HCT116 (cell line): ENCODE measurements at places on chromosomes 3 and 15. TPM values are rescaled to one million over a fixed set of nuclear protein-coding genes. Genes with fewer than 3 reads are reported as not detected.

- H3K4me3 ChIP-seq = no peak overlapping the region
- no peaks in the 10 kb centered on the region for H3K27me3 ChIP-seq
- no peak for DNase-seq
Measured at GRCh38 chr3:171790898-171791691, 19.2 kb downstream of the PLD1 start.

DNA sequence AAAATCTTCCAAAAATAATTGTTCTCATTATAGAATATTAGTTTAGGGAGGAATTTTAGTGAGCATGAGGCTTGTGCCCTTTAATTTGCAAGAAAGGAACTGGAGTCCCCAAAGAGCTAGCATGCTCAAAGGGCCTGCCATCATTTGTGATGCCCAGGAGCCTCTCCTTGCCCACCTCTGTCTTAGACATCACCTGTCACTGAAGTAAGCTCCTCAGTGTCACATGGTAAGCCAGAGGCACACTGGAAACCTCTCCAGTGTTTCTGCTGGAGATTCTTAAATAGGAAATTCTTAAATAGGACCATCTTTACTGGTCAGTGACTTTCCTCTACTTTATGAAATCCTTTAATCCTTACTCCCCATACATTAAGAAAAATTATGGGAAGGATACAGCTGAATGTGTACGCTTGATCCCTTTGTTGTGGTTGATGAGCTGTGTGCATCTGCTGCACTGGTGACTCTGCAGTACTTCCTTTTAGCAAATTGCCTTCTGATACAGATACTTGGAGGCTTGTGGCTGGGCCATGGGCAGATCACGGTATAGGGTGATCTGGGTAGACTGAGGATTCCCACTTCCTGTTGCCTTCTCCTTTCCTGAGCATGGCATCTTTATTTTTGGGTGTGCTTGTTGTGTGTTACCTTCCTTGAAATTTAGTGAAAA is 197.4 kb downstream of the KLHL25 start:
- DNase-seq = no peak
- no peak overlapping the region for H3K27ac ChIP-seq
- no peak overlapping the region for H3K4me3 ChIP-seq
- H3K27me3 ChIP-seq = no peaks in the 10 kb centered on the region
- H3K36me3 ChIP-seq = no peaks in the 10 kb centered on the region

GRCh38 chr15:74723754-74724334 is 1.5 kb downstream of the CYP1A1 start:
- H3K4me1 ChIP-seq = peaks cover 39% of the 10 kb centered on the region
- peak; percentile 77 for DNase-seq
- H3K27me3 ChIP-seq = no peaks in the 10 kb centered on the region
- no peak overlapping the region for H3K4me3 ChIP-seq
- H3K27ac ChIP-seq = peak overlapping the region; percentile 3; the same call in 1 of the 2 replicates

- no peaks in the 10 kb centered on the region for H3K4me1 ChIP-seq
- H3K36me3 ChIP-seq = no peaks in the 10 kb centered on the region
- H3K4me3 ChIP-seq = no peak overlapping the region
- no peaks in the 10 kb centered on the region for H3K27me3 ChIP-seq
- no peak overlapping the region for H3K27ac ChIP-seq
- no peak for DNase-seq
Measured at GRCh38 chr3:101311676-101312075, 8.7 kb downstream of the IMPG2 start.

- no peaks in the 10 kb centered on the region for H3K4me1 ChIP-seq
- H3K27ac ChIP-seq = no peak overlapping the region
- H3K4me3 ChIP-seq = no peak overlapping the region
- no peak for DNase-seq
- no peaks in the 10 kb centered on the region for H3K36me3 ChIP-seq
Measured at GRCh38 chr3:106014518-106014917, 145.7 kb upstream of the CBLB start.

DNA sequence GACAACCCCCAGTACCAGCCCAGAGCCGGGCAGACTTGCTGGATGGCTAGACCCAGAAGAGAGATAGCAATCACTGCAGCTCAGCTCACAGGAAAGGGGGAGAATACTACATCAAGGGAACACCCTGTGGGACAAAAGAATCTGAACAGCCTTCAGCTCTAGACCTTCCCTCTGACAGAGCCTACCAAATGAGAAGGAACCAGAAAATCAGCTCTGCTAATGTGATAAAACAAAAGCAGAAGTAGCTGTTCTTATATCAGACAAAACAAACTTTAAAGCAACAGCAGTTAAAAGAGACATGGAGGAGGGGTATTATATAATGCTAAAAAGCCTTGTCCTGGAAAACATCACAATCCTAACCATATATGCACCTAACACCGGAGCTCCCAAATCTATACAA is 283.3 kb downstream of the KLF13 start:
- DNase-seq = no peak
- no peaks in the 10 kb centered on the region for H3K27me3 ChIP-seq
- no peaks in the 10 kb centered on the region for H3K36me3 ChIP-seq

DNA sequence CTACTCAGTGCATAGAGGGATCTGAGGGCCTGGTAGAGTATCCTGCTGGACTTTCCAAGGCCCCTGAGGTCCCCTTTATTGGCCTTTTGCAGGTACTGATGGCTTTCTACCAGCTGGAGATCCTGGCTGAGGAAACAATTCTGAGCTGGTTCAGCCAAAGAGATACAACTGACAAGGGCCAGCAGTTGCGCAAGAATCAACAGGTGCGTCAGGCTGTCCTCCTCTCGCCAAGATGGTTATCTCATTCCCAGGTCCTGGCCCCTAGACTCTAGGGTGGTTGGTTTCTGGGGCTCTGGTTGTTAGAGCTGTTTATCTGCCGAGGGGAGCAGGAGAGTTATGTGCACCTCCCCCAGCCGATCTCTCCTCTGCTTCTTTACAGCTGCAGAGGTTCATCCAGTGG is 9.3 kb downstream of the EIF2B5 start:
- H3K4me3 ChIP-seq = no peak overlapping the region
- peak overlapping the region; percentile 11; the same call in 1 of the 2 replicates for H3K27ac ChIP-seq
- H3K27me3 ChIP-seq = no peaks in the 10 kb centered on the region
- peaks cover 47% of the 10 kb centered on the region for H3K36me3 ChIP-seq
- H3K4me1 ChIP-seq = peaks cover 13% of the 10 kb centered on the region; the same call in 1 of the 2 replicates

- no peak for DNase-seq
- no peak overlapping the region for H3K27ac ChIP-seq
- H3K27me3 ChIP-seq = no peaks in the 10 kb centered on the region; the same call in 1 of the 2 replicates
- H3K4me1 ChIP-seq = no peaks in the 10 kb centered on the region
Measured at GRCh38 chr3:117669774-117670173, 960.2 kb downstream of the TUSC7 start.

DNA sequence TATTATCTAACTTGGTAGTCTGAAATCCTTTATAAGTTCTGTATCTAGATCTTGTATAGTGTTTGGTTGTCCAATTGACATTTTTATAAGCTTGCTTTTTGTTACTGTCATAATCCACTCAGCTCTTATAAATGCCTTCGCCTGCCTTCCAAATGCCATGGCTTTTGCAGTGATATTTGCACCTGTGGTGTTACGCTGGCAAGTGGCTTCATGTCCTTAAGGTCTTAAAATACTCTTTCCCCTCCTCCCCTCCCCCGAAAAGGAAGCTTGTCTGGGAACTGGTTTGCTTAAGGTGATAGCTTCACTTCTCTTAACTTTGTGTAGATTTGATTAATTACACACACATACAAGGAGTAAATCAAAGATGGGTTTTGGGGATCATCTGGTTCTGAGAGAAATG is 62.0 kb downstream of the ABHD2 start:
- DNase-seq = no peak
- H3K36me3 ChIP-seq = no peaks in the 10 kb centered on the region
- H3K4me3 ChIP-seq = no peak overlapping the region
- H3K4me1 ChIP-seq = no peaks in the 10 kb centered on the region
- no peaks in the 10 kb centered on the region for H3K27me3 ChIP-seq

DNA sequence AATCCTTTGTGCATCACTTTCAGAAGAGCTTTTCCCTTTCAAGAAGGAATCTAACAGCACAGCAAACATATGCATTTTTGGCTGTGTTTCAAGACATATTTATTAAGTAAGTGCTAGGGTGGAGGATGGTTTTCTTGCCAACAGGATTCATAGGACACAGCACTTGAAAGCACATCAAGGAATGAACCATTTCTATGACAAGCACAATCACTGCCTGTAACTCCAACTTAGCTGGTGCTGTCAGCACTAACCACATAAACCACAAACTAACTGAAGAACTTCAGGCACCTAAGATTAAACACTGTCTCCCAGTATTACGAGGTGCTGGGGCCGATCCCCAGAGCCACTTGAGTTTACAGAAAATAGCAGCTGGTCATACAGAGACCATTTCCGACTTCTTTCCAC is 35.4 kb upstream of the SPRED1 start:
- no peaks in the 10 kb centered on the region for H3K27me3 ChIP-seq
- H3K27ac ChIP-seq = no peak overlapping the region
- H3K36me3 ChIP-seq = no peaks in the 10 kb centered on the region
- no peak overlapping the region for H3K4me3 ChIP-seq
- no peak for DNase-seq

DNA sequence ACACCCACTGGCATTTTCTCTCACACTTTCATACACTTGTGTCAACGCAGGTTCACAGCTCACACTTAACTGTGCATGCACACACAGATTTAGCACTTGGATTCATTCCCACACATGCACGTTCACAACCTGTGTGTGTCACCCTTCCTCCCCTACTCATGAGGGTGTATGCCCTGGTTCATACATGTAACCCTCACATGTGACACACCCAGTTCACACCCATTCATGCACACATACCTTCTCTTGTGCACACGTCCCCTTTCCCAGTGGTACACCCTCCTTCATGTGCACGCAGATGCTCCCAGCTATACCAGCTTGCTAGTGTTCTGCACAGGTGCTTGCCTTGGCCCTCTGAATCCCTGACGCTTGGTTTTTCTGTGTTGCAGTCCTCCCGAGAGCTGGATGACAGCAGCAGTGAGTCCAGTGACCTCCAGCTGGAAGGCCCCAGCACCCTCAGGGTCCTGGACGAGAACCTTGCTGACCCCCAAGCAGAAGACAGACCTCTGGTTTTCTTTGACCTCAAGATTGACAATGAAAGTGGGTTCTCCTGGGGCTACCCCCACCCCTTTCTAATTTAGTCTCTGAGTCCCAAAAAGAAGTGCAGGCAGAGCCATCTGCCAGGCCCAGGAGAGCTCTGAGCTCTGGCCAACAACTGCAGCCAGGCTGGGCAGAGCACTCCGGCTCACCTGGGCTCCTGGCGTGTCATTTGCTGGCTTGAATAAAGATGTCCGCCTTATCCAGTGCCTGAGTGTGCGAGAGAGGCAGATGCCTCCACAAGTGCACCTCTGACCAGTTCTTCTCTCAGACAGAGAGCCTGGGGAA is 39.5 kb downstream of the GOLGA6A start:
- no peak overlapping the region for H3K4me3 ChIP-seq
- DNase-seq = no peak
- H3K4me1 ChIP-seq = no peaks in the 10 kb centered on the region
- H3K27me3 ChIP-seq = no peaks in the 10 kb centered on the region
- H3K27ac ChIP-seq = no peak overlapping the region

- H3K27ac ChIP-seq = peak overlapping the region; percentile 41; the same call in 1 of the 2 replicates
- H3K36me3 ChIP-seq = no peaks in the 10 kb centered on the region
- DNase-seq = peak; percentile 40
- H3K4me3 ChIP-seq = no peak overlapping the region; the same call in 1 of the 2 replicates
- H3K4me1 ChIP-seq = peaks cover 3% of the 10 kb centered on the region; the same call in 1 of the 2 replicates
Measured at GRCh38 chr3:81980596-81981494, 219.4 kb upstream of the GBE1 start.

KLF13 gene
- 60.1 TPM for total RNA-seq

SCG5 gene
- 1.7 TPM for total RNA-seq

KLHL40 gene
- not detected for total RNA-seq

FAM107A gene
- not detected for total RNA-seq

NANOGP8 gene
- not detected for total RNA-seq

ATP10A gene
- 0.02 TPM for total RNA-seq

SERPINI2 gene
- total RNA-seq = 0.27 TPM

AGBL1 gene
- total RNA-seq = not detected

PLD1 gene
- total RNA-seq = 8.4 TPM
